ENCODE measurements at places on chromosomes 13 and 19.

DNA sequence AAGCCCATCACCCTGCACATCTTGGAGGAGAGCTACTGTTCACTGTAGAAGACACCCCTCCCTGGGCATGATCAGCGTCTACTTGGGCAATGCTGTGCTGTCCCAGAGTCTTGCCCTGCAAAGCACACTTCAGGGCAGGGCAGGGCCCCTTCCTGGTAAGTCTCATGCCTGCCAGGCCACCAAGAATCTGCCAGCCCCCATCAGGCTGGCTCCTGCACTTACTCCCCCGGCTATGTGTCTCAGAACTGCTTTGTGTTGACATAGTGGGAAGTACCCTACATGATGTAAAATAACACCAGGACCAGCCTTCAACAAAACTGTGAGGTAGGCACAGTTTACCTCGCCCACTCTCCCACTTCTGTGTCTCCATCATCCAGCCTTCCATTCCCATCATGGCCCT is 27.8 kb upstream of the ATP12A start:
- no peak for DNase-seq

DNA sequence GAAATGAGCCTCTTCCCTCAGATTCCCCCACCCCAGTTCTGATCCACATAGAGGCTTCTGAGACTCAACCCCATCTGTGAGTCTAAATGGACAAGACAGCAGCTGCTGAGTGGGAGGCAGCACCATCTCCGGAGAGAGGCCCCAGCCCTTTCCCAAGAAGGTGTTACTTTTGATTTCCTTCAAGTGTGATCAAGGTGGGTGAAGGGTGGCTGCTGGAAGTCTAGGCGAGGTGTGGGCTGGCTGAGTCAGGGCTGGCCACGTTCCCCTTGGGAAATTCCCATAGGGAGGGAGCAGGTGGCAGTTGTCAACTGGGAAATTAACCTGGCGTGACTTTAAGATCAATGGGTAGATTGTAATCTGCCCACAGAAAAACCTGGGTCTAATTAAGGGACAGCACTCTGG is 148.0 kb downstream of the FOXO1 start:
- no peak for DNase-seq

GRCh38 chr13:44471686-44472085 is 98.1 kb downstream of the SERP2 start:
- DNase-seq = no peak

DNA sequence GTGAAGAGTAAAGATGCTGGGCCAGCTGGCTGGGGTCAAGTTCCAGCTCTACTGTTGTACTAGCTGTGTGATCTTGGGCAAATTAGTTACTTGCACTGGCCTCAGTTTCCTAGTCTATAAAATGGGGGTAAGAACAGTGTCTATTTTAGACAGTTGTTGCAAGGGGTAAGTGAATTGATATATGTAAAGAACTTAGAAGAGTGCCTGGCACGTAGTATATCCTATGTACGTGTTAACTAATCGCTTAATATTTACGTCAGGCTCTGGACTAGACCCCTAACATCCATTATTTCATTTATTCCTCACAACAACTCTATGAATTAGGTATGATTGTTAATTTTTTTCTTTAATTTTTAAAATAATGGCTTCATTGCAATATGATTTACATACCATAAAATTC is 3.7 kb upstream of the LCP1 start:
- DNase-seq = no peak

DNA sequence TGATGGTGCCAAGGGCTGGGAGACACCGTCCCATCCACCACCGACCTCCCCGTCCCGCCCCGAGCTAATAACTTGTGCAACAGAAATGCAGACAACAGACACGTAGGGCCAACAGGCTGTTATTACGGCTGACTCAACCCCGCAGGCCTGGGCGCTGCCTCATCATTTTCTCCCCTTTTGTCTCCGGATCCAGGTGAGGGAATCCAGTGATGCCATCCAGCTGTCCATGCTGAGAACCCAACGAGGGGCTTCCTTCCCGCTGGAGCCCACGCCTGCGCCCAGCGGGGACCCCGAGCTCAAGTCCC is 6.4 kb upstream of the DIRAS1 start:
- DNase-seq = no peak

GRCh38 chr19:10565028-10565566 is 713 bp downstream of the KRI1 start:
- no peak for DNase-seq

DNA sequence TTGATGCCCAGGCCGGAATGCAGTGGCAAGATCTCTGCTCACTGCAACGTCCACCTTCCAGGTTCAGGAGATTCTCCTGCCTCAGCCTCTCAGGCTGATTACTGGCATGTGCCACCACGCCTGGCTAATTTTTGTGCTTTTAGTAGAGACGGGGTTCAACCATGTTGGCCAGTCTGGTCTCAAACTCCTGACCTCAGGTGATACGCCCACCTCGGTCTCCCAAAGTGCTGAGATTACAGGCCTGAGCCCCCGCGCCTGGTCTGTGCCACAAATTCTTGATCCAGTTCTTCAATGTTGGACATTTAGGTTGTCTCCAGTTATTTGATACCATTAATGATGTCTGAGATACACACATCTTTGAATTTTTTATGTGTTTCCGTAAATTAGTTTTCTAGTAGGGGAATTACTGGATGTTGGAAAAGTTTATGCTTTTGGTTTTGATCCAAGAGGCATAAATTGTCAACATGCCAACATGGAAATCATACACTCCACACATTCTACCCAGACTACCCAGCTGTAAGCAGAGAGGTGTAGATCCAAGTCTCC is 525 bp upstream of the COG3 start:
- no peak for DNase-seq

DNA sequence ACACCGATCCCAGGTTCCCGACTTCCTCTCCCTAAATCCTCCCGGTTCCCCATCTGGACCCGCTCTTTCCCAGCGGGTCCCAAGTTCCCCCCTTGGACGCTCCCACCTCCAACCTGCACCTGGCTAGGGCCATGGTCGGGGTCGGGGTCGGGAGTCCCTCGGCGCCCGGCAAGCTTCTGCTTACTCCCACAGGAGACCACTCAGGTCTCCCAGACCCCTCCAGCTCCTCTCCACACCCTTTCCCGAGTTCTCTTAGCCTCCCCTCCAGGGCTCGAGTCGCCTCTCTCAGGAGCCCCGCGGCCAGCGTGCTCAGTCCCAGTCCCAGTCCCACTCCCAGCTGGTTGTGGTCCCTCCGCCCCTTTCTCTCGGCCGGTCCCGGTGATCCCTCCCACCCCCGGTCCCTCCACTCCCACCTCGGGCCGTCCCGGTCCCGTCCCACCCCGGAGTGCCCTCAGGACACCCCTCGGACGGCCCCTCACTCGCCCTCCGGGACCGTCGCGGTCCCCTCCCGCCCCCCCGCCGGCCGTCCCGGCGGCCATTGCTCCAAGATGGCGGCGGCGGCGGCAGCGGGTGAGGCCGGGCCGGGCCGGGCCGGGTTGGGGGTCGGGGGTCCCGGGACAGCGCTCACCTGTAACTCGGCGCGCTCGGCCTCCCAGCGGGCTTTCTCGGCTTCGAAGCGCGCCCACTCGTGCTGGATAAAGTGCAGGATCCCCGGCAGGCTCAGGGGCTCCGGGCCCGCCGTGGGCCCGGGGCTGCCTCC is at the start of gene FKRP:
TSS of gene FKRP (plus strand) at position 537 of the 760 bp plus-strand sequence. CDS start 9,394 bp downstream, outside the sequence.
- DNase-seq = no peak

DNA sequence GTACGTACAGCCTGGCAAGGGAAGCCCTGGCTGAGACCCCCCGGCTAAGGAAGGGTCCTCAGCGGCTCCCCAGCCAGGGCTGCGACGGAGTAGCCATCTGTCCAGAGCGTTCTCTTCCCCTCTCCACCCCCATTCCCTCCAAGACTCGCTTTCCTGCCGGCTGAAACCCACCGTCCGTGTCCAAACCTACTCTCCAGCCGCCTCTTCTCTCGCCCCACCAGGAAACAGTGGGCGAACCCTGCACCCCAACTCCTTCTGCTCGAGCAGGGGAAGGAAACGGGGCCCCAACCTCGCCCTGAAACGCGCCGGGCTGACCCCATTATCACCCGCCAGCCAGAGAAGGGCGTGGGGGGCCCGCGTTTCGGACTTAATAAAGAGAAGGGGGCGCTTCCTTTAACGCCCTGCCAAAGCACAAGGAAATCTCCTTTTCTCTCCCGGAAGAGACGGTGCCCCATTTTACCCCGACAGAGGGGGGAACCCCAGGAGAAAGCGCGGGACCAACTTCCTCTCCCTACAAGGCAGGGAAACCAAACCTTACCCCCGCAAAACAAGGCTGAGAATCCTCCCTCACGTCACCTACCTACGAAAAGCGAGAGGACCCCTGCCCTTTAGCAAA is 2.5 kb downstream of the ZC3H4 start:
- DNase-seq = no peak

- no peak for DNase-seq
Observed at GRCh38 chr13:80010846-80011245, 330.1 kb downstream of the SPRY2 start.

DNA sequence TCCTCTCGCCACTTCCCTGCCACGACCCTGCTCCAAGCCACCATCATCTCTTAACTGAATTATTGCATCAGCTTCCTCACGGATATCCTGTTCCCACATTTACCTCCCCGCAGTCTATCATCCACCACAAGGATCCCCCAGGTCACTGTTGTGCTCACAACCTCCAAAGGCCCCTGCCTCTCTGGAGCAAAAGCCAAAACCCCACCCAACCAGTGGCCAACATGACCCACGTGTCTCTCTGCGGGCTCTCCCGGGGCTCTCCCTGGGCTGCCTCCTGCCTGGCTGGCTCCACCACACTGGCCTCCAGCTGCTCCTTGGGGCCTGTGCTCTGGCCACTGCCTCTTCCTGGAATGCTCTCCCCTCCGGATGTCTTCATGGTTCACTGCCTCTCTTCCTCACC is 809.3 kb downstream of the UQCRFS1 start:
- no peak for DNase-seq

DNA sequence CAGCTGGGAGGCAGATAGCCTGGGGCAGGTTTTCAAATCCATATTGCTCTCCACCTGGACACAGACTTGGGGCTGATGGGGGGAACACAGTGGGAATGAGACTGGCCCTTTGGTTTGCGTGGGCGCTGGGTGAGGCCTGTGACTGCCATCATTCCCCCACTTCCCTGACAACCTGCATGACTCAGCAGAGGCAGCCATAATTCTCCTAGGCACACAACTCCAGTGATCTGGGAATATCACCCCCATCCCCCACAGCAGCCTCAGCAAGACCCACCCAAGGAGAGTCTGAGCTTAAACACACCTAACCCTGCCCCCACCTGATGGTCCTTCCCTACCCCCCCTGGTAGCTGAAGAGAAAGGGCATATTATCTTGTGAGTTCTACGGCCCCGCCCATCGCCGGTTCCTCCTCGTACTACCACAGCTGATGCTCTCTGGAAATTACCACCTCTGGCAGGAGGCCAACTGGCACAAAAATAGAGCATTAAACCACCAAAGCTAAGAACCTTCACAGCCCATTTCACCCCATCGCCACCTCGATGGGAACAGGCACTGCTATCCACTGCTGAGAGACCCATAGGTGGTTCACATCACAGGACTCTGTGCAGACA is 71.0 kb downstream of the RNF17 start:
- no peak for DNase-seq

DNA sequence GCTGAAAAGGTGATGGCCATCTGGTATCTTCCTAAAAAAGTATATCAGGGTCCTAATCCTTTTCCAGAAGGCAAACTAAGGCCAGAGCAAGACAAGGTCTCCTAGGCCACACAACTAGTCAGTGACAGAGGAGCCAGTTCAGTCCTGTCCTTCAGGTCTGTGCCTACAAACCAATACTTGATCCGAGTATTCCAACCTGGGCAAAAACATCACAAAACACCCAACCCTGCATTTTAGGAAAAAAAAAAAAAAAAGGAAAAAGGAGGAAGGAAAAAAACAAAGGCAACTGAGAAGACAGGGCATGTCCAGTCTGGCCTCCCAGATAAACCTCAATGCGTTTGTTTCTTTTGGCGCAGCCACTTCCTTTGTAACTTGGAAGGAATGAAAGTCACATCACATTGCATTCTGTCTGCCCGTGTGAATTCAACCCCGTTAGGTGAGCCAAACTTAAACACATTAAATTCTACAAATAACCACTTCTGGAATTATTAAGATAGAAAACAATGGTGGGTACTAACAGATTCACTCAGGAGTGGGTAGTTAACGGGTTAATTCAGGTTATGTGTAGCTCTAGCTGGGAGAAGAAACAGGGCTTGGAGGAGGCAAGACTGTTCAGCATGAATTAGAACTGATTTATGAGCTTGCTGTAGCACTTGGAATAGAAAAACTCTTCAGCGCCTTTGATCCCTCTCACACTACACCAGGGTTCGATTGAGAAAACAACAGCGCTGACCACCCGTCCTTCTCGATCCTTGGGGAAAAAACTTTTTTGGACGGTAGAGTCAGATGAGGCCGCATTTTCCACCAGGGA is 43.0 kb upstream of the HNRNPA1L2 start:
- DNase-seq = no peak

GRCh38 chr13:87667686-87668085 is 3.5 kb upstream of the SLITRK5 start:
- no peak for DNase-seq

- DNase-seq = no peak
Observed at GRCh38 chr19:1492474-1493006, 1.6 kb downstream of the REEP6 start.

DNA sequence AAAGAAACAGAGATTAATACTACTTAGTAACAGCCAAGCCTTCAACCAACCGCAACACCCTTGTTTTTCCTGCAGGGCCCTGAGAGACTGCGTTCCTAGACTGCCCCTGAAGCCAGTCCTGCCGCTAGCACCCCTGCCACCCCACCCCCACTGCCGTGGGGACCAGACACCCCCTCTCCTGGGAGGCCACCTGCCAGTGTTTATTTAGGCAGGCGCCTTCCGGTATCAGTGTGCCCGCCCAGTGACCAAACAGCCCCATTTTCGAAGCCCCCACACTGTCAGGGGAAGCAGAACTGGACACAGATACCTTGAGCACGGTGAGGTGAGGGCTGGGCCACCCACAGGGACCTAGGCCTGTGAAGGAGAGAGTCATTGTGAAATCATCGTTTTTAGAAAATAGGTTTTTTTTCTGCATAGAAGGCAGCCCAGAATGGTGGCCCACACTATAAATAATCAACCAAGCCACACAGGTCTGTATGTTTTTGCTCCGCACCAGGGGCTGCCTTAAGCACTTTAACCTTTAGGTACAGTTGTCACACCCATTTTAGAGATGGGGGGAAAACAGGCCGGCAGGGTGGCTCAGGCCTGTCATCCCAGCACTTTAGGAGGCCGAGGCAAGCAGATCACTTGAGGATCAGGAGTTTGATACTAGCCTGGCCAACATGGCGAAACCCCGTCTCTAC is 3.5 kb upstream of the TLE5 start:
- no peak for DNase-seq

DNA sequence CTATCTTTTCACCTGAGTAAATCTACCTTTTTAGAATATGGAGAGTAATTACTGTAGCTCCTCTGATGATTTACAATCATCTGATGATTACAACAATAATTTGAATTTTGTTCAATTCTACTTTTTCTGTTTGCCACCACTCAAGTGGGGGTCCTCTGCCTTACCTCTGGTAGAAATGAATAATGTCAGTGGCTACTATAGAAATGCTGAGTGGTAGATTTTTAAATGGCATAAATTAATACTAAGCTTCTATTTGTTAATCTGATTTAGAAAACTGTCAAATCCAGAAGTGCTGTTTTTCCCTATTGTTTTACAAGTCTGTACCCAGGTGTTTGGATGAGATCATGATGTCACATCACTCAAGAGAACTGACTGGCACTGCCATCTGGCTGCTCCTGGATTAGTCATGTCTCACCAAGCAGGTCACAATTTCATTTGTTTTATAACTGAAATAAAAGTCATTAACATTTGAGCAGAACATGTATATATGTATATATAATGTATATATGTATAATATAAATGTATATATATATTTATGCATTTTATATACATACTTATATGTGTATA is 494.8 kb downstream of the TBC1D4 start:
- DNase-seq = no peak

- no peak for DNase-seq
Observed at GRCh38 chr13:52832313-52832712, 16.1 kb downstream of the PCDH8 start.

Measured in cortex of kidney (tissue), 1 donor.